Memory B cell (primary cell): ENCODE measurements at places on chromosomes 13 and 19.
A peak's percentile ranks its signal among the peaks of the same experiment; 100 is the strongest.

GRCh38 chr19:16473875-16474392 is 2.2 kb upstream of the EPS15L1 start:
- no peak for DNase-seq

DNA sequence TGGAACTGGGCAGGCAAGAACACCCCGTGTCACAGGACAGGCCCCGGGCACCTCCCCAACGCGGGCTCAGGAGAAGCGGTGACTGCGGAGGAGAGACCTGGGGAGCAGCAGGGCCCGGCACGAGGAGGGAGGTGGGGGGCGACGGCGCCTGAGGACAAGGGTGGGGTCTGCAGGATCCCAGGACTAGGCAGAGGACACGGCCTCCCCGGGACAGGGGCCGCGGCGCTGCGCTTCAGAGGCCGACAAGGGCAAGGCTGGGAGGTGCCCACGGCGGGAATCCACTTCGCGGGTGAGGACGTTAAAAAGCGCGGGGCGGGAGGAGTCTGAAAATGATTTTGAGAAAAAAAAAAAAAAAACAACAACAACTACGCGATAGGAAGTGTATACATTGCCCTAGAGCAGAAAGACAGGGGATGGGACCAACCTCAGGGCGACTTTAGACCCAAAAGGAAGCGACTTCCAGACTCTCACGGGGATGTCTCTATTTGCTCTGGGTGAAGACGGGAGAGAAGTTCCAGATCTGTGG is 44.9 kb downstream of the ZNF611 start:
- peak; percentile 2 for DNase-seq

DNA sequence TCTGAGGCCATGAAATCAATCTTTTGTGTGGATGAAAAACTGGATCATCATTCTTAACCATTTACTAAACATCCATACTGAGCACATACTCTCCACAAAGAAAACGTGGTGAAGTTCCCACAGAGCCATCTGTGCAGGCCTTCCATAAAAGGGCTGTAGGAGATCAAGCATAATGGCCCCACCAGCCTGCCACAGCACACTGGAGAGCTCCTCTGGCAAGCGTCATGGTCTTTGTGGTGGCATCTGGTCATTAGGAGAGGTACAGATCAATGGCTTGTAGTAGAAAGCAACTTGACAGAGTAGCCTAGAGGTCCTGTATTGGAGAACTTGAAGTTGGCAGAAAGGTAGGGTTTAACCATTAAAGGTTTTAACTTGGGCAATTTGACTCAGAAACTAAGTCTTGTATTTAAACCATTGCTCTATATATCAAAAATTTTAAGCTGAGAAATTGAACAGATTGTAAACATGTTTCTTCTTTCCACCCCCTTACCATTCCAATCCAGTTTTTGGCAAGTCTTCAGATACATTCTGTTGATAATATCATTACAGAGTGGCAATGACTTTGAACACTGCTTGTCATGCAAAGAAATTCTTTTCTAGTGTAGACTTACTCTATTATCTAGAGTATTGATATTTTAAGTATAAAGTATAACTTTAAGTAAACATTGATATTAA is 128.3 kb downstream of the LMO7 start:
- DNase-seq: no peak

- no peak for DNase-seq
These were observed 1.0 kb upstream of the ZBTB32 start for GRCh38 chr19:35703343-35703742.

- no peak for DNase-seq
These were observed 31.8 kb downstream of the PEX11G start for GRCh38 chr19:7456964-7457541.

DNA sequence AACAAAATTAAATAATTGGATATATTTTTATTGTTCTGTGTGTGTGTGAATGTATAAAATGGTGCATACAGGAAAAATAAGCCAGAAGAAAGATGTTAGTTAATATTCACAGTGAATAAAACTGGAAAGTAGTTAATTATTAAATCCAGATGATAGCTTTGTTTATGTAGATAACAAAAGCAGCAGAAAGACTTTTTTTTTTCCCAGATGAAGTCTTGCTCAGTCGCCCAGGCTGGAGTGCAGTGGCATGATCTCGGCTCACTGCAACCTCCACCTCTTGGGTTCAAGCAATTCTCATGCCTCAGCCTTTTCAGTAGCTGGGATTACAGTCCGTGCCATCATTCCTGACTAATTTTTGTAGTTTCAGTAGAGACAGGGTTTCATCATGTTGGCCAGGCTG is 140.1 kb downstream of the ZNF486 start:
- DNase-seq: no peak

- no peak for DNase-seq
These were observed 89.4 kb downstream of the ANKRD10 start for GRCh38 chr13:110825516-110825915.

DNA sequence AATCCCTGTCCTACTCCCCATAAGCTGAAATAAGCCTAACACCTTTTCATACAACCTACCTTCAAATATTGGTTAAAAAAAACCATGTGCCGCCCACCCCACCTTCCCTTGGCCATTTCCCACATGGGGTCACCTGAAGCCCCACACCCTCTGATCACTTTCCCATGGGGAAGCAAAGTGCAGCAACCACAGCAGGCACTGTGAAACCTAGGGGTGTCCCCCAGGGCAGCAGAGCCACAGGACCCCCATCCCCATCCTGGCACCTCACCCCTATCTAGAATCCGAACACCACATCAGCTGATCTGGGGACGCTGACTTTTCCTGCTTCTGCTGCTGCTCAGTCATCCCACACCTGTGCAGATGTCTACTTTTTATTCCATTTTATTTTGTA is 19.9 kb downstream of the CEACAM21 start:
- no peak for DNase-seq

DNA sequence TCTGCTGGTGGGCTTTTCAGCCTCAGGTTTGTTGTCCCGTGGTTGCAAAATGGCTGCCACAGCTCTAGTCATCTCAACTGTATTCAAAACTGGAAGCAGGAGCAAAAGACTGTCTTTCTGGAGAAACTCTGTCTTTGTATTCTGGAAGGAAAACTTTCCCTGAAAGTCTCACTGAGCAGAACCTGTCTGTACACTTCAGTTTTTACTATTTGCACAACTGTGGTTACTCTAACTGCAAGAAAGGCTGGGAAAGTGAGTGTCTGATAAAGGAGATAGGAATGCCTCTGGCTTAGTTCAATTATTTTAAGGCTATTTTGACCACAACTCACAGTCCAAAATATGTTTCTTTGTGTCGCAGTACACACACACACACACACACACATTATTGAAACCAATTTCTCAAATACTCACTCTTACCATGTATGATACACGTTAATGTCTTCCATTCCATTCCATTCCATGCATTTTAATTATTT is 49.7 kb upstream of the EHD2 start:
- no peak for DNase-seq

DNA sequence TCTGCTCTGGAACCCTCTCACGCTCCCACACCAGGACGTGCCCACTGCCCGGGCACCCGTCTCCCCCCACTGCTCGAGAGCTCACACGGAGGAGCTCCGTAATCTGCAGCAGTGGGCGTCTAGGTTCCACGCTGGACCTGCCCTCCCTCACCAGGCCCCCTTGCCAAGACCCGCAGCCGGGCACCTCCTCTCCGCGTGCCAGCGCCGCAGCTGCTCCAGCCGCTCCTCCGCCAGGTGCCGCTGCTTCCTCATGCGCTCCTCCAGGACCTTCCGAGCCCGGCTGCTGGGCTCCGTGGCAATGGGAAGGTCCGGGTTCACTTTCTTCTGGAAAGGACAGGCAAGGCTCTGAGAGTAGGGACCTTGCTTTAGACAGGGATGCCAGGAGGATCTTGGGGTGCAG is 35.0 kb upstream of the MATK start:
- no peak for DNase-seq

DNA sequence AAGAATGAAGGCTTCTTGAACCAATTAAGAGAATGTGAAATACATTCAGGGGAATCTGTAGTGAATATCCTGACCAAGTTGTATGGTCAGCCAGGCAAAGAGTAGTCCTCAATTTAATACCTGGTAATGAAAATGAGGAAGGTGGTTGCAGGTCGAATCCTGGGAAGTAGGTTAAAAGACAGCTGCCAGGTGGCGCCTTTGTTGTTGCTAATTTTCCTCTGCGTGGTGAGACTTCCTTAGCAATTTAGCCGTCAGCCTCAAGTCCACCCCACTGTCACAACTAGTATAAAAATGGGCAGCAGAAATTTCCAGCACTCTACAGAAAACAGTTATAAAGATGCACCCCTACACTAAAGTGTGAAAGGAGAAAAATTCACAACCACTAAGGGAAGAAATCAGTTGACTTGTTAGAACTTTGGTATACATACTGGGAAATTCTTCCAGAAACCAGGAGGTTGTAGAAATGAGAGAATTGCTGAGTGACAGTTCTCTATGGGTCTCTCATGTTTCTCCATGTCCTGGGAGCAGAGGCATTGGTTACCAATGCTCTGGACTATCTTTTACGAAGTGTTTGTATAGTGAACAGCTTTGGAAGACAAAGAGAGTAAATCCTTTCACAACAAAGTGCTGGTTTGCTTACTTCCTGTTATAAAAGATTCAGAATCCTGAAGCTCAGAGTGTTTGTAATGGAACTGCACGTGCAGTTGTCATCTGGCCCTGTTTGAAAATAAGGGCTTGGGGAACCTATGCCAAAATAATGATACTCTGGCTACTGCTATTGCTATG is 235.9 kb downstream of the NHLRC3 start:
- no peak for DNase-seq

DNA sequence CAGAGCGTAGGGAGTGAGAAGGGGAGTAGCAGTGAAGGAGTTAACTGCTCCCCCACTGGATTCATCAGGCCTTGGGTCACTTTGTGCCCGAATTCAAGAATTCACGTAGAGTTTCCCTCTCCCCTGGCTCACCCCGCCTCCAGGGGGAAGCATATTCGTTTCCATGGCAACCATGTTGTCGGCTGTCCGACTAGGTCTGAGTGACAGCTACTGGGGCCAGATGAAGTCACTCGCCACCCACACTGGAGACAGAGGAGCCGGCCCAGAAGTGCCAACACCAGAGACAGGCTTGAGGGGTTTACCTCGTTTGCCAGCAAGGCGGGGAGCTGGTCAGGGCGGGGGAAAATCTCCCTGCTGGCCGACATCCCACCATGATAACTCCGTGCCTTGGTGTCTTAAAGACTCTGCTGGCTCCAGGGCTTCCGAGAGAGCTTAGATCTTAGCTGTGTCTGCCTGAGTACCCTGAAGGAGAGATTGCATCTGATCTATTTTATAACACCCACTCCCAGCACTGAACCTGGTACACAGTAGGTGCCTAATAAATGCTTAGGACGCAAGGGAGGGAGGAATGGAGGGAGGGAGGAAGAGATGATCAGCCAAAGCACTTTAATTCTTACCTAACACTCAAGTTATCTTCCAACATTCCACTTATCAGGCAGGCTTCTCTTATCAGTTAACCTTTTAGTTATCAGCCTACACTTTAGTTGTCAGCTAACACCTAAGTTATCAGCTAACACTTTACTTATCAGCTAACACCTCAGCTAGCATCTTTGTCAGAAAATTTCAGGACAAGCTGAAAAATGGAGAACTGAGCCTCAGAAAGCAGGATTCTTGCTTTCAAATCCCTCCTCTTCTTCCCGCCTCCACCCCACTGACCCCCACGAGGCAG is 57.2 kb upstream of the ZNRF4 start:
- DNase-seq: no peak

DNA sequence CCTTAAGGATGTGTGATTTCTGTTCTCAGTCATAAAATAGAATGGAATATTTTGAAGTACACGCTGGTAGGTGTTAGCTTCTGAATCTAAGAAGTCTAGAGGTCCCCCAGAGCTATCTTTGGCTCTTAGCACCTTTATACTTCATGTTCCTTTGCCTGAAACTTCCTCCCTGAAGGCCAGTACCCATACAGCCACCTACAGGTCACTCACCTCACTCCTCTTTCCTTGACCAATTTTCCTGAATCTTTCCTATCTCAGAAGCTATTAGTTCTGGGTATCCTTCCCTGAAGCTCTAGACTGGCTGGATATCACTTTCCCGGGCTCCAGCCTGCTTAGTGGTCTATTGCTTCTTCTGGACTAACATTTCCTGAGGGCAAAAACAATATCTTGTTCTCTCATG is 93.4 kb upstream of the EDNRB start:
- DNase-seq: no peak

DNA sequence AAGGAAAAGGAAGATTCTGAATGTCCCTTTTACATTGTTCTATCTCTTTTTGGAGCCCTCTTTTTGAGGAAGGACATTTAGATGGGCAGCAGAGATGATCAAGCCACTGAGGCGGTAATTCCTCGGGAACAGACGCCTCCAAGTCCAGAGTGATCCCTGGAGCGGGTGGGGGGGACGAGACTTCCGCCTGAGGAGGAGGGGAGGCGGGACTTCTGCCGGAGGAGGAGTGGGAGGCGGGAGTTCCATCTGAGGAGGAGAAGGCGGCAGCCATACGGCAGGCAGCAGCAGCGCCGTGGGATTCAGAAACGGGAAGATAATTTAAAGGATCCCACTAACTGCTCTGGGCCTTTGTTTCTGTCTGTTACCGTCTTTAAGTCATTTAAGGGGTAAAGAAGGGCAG is 37.6 kb upstream of the CD177 start:
- no peak for DNase-seq

DNA sequence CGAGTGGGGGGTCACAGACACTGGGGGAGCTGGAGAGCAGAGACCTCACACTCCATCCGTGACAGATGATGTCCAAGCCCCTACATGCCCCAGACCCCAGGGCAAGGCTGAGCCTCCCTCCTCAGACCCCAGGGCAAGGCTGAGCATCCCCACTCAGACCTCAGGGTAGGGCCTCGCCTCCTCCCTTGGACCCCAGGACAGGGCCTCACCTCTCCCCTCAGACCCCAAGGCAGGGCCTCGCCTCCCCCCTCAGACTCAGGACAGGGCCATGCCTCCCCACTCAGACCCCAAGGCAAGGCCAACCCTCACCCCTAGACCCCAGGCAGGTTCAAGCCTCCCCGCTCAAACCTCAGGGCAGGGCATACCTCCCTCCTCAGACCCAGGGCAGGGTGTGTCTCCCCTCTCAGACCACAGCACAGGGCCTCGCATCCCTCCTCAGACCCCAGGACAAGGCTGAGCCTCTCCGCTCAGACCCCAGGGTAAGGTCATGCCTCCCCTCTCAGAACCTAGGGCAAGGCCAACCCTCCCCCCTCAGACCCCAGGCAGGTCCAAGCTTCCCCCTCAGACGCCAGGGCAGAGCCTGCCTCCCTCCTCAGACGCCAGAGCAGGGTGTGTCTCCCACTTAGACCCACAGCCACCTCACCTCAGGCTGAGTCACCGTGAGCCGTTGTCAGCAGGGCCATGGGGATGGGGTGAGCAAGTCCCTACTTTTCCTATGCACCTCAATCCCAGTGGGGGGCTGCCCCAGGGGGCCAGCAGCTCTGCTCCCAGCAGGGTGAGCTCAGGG is 1.7 kb upstream of the S1PR4 start:
- peak; percentile 42 for DNase-seq

- no peak for DNase-seq
These were observed 16.2 kb upstream of the MBNL2 start for GRCh38 chr13:97205982-97206381.
